ENCODE measurements at places on chromosomes 12 and 14.

GRCh38 chr14:50230401-50230700, 1.0 kb downstream of the SOS2 start:
- no peak for DNase-seq

DNA sequence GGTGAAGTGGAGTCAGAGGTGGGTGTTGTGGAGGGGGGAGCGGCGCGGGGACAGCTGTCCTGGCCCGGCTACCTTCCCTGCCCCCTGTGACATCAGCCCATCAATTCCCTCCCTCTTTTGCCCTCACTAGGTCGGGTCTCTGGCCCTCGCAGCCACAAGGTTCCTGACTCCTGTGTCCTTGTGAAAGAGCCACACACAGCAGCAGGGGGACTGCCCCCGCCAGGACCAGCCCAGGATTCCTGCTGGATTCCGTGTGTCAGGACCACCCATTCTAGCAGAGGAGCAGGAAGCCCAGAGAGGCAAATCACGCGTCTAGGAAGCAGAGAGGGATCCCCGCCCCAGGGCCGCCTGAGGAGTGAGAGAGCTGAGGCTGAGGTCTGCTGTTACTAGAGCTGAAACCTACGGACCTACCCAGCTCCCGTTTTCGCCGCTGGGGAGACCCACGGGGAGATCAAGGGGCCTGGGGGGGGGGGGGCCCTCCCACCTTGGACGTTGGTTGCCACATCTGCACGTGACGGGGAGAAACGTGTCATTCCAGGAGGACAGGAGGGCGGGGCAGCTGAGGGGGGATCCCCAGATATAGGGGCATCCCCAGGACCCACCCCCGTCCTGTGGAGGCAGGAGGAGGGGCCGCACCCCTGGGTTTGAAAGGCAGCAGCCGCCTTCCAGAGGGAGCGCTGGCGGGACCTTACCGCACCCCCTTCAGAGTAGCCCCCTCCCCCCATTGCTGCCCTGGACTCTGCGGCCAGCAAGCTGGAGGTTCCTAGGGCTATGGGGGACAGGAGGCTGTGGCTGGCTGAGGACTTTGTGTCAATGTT, 12.5 kb upstream of the INF2 start:
- DNase-seq = no peak

DNA sequence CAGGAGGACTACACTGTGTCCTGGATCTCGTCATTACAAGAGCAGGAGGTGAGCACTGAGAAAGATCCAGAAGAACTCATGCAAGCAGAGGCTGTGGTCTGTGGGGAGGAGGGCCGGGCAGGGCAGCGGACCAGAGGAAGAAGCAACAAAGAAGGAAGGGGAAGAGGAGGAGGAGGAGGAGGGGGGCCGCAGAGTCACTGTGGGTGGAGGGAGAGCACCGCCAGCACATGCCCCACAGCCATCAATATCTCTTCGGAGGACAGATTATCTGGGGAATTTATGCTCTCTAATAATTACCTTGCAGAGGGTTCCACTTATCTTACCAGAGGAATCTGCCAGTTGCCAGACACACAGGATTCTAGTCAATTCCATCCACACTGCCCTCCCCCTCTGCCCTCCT, 105.6 kb downstream of the DPF3 start:
- no peak for DNase-seq

DNA sequence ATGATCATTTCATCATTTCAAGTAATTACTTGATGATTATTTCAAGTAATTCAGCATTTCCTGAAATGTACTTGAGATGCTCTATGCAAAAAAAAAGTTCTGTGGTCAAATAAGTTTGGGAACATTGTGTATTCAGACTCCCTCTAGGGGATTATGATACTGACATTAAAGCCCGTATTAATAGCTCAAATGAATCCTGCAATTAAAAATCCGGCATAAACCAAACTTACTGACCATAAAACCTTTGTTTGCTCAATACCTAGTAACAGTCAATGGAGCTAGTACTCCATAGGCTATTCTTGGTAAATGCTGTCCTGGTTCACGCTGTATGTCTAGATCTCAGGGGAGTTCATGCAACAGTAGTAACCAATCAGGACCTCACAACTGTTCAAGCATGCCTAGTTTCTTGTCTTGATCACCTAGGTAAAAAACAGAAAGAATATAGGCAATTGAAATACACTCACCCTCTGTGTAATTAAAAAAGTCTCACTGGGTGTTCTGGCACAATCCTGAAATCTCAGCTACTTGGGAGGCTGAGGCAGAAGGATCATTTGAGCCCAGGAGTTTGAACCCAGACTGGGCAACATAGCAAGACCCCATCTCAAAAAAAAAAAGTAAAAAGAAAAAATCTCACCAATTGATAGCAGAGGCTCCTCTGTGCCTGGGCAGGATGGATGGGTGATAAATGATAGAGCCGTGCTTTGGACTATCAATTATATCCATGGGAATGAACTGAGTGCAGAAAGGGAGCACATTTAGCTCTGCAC, 14.1 kb downstream of the ALDH1L2 start:
- no peak for DNase-seq

- DNase-seq = no peak
These were observed 21.7 kb upstream of the VPS37B start for GRCh38 chr12:122917507-122918121.

GRCh38 chr12:120573560-120573959, 7.6 kb downstream of the POP5 start:
- no peak for DNase-seq

GRCh38 chr12:122729583-122730214, 945 bp downstream of the HCAR1 start:
- DNase-seq = no peak

GRCh38 chr12:20119596-20120402, 248.5 kb upstream of the PDE3A start:
- no peak for DNase-seq

- DNase-seq = no peak
These were observed 270.1 kb downstream of the ZFP36L1 start for GRCh38 chr14:68522510-68523325.

GRCh38 chr14:71336489-71337192, 429.4 kb downstream of the PCNX1 start:
- no peak for DNase-seq

GRCh38 chr14:22748206-22748605, 18.3 kb upstream of the OXA1L start:
- DNase-seq = no peak

DNA sequence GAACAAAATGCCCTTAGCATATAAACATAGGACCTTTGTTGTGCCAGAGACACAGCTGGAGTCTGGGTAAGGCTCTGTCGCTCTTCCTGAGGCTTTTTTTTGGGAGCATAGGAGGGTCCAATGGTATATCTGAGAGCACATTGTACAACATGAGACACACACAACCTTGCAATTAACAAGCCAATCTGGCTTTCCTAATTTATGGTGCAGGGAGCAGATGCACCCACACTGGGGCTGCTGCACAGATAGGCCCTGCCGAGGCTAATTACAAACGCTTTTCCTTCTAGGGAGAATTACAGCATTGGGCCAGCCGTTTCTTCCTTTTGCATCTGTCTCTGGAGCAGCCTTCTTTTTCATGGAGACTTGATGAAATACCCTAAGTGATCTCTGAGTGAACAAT, 75.0 kb upstream of the OVCH1 start:
- DNase-seq = no peak

DNA sequence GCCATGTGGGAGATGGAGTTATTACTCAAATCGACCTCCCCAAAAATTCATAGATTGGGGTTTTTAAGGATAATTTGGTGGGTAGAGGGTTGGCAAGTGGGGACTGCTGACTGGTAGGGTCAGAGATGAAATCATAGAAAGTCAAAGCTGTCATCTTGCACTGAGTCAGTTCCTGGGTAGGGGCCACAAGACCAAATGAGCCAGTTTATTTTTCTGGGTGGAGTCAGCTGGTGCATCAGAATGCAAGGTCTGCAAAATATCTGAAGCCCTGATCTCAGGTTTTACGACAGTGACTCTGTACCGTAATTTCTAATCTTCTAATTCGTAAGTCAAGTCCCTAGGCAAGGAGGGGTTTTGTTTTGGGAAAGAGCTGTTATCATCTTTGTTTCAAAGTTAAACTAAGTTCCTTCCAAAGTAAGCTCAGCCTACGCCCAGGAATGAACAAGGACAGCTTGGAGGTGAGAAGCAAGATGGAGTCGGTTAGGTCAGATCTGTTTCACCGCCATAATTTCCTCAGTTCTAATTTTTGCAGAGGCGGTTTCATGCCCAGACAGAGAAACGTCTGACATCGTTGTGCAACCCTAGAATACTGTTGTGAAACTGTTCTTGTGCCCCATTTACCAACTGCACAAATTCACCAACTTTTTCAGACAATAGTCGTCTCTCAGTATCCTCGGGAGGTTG, 104.5 kb upstream of the SFSWAP start:
- DNase-seq = no peak

DNA sequence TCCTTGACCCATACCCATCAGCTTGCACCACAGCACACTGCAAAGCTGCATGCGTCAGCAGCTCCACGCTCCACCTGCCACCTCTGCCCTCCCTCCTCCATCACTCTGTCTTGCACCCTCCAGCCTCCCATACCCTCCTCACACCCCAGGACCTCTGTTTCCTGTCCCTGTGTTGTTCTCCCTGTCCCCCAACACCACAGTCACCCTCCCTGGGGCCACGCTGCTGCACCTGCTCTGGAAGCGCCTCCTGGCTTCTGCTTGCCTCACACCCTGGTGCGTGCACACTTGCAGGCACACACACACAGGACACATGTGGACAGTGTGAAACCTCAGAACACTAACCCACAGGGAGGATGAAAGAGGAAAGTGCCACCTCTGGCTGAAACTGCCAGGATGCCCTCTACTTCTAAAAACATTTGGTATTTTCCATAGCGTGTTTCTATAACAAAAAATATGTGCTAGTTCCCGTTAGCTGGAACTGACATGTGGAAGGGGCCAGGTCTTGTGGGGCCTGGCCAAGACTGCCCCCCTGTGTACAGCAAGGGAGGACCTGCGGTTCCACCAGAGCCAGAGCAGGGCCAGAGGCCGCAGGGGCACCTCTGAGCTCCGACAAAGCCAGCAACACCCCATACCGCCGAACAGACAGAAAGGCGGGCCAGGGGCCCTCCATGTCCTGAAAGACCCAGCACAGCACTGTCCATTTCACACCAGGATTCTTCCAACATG, 10.0 kb downstream of the BRF1 start:
- DNase-seq = no peak

DNA sequence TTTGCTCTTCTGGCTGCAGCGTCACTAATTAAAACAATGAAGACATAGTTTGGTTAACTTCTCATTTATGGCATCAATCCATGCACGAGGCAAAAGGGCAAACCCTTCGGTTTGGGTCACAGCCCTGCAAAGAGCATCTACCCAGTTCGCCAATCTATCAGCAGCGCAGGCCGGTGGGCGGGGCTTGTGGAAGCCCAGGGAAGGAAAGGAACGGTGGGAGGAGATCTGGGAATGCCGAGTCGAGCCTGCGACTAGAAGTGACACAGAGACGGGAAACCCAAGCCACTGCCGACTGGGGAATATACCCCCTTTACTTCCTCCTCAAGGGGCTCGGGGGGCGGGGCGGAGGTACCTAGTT, 466 bp downstream of the KICS2 start:
- DNase-seq = no peak

GRCh38 chr12:33247625-33248024, 192.0 kb downstream of the SYT10 start:
- no peak for DNase-seq

DNA sequence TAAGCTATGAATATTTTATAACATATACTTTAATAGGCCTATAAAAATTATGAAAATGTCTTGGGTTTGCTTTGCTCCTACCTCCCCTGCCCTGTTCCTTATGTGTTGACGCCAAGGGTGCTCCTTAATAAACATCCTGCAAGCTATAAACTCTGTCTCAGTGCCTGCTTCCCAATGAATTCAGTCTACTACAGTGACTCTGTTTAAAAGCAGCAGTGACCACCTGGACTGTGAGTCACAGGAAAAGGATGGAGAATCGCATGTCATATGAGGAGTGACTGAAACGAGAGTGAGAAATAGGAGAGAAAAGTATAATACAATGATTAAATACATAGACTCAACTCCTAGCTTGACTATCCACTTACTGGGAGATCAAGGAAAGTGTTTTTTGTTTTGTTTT, 41.1 kb upstream of the CFAP54 start:
- no peak for DNase-seq

- no peak for DNase-seq
These were observed 81.9 kb downstream of the TMEM132D start for GRCh38 chr12:129821964-129822363.

- DNase-seq = no peak
These were observed 265.3 kb upstream of the PLEKHG7 start for GRCh38 chr12:92437452-92437851.

GRCh38 chr12:99005601-99006000, 360.5 kb downstream of the APAF1 start:
- DNase-seq = no peak

DNA sequence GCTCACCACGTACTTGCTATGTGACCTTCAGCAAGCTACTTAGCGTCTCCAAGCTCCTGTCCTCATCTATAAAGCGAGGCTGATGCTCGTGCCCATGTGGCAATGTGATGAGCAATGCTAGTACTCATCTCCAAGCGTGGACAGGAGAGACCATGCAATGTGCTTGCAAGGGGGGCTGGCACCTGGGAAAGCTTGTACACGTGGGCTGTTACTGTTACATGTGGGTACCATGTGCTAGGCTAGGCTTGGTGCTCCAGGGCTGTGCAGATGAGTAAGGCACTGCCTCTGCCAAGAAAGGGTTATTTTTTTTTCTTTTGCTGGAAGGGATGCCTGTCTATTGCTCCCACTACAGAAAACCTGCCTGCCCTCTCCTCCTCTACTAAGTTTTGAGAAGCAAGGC, 46.6 kb downstream of the TSPAN11 start:
- no peak for DNase-seq

DNA sequence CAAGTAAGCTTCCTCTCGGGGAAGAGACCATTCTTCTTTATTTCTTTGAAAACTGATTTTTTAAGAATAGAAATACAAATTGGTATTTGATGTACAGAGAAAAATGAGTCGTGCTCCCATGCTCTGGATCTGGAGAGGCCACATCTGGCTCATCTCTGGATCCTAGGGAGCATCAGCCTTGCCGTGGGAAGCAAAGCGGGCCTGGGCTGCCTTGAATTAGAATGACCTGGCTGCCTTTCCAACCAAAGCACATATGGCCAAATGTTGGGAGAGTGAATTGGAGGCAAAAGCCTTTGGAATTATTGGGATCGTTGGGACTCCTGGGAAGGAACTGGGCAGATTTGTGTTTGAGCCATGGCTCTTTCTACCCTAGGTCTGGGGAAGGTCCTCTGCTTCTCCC, 80.0 kb downstream of the SLC25A47 start:
- no peak for DNase-seq

GRCh38 chr14:105908481-105908911, 382.1 kb downstream of the TMEM121 start:
- no peak for DNase-seq

DNA sequence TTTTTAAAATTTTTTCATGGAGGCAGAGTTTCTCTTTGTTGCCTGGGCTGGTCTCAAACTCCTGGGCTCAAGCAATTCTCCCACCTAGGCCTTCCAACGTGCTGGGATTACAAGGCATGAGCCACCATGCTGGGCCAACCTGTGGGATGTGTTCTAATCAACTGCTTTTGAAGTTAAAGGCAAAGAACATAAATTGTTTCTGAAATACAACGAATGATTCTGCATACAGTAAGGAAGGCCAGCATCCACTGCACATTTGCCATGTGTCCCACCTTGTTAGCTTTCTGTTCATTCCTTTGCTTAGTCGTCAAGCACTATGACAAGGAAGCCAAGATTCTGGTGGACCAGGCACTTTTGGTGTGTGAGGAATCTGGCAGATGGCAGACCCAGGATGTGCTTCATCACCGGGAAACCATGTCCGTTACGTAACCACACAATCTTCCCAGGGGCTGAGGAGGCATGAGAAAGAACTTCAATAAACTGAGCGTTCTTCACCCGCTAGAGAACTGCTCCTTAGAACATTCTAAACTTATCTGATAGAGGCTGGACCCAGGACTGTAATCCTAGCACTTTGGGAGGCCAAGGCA, 24.5 kb downstream of the MOK start:
- peak; percentile 49 for DNase-seq
